Substantia nigra (tissue), 51 donors: ENCODE measurements at places on chromosomes 2 and 18.
A peak's percentile ranks its signal among the peaks of the same experiment; 100 is the strongest.

GRCh38 chr2:194706179-194706578, 950.8 kb upstream of the SLC39A10 start:
- no peak for DNase-seq

- peak; percentile 18 for DNase-seq
Observed at GRCh38 chr18:7000484-7001096, 117.0 kb downstream of the LAMA1 start.

DNA sequence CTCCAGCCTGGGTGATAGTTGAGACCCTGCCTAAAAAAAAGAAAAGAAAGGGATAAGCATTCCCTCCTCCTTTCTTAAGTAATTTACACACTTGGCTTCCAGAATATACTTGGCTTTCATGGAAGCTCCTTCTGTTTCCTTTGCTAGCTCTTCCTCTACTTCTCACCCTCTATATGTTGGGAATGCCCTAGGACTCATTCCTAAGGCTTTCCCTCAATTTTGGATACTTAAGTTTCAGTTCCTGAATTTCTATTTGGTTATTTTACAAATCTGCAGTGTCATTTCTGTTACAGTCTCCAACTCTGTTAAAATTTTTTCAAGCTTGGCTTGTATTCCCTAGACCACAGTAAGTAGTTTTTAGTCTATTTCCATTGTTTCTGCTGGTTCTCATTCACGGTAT, 23.6 kb downstream of the SP3 start:
- DNase-seq: no peak

DNA sequence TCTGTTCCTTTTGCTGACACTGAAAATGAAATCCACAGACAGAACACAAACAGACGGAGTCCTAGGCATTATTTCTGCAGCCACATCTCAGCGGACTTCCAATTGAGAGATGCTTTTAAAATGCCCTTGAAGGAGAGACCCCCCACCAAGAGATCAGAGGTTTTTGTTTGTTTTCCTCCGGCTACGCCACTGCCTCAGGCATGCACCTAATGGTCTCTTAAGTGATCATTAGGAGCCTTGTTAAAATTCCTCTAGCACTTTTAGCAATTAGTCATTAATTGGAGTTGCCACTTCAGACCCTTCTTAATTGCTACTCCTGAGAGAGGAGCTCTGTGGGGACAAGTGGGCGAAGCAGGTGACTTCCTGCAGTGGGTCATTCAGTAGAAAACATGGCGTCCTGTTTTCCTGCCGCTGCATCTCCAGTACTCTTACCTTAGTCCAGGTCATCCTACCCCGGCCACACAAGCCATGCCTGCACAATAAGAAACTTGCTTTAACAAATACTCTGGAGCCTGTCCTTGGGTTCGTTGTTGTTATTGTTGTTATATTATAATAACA, 257.7 kb upstream of the CHAC2 start:
- DNase-seq: no peak

DNA sequence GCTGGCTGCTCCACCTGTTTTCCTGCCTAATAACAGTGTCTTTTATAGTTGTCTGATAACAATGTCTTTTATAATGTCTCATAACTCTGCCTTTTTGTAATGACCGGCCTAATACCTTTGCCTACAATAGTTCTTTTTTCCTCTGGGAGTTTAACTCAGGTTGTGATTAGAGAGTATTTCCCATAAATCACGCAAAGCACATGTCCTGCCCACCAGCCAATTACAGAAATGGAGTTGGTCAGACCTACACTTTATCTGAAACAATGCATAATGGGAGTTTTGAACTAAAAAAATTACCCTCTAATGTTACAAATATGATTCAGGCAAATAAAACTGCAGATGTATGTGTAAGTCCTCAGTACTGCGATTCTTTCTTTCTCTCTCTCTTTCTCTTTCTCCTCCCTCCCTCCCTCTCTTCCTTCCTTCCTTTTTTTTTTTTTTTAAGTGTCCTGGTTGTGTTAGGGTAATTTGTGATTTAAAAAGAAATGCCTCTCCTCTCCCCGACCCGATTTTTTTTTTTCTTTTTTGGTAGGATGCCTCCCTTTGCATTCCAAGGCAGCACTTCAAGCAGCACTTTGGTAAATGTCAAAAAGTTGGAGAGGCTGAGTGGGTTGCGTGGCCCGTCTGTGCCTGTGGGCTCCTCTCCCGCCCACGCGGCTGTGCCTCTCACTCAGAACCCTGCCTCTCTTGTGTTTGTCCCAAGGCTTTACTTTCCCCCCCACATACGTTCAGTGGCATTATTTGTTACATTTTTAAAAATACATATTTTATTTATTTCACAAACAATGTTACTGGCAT, 147.3 kb downstream of the AGAP1 start:
- DNase-seq: no peak

- no peak for DNase-seq
Observed at GRCh38 chr2:200203381-200203827, 103.1 kb upstream of the SPATS2L start.

- DNase-seq: no peak
Observed at GRCh38 chr2:207784898-207785297, 15.2 kb upstream of the FZD5 start.

DNA sequence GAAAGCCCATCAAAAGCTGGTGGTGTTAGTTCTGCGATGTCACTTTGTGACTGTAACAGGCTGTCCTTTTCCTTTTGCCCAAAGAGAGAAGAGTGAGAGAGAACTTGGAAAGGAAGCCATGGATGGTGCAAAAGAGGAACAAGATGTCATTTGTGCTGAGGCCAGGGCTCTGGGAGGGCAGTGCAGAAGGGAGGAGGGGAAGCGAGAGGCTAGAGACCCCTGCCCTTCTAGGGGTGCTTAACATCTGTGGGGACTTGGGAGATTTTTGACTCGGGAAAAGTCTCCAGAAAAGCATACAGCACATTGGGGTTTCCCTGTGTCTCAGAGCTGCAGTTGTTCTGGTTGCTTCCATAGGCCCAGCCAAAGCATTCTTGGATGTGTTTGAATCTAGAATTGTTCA, 49.6 kb downstream of the ZBTB7C start:
- DNase-seq: no peak

DNA sequence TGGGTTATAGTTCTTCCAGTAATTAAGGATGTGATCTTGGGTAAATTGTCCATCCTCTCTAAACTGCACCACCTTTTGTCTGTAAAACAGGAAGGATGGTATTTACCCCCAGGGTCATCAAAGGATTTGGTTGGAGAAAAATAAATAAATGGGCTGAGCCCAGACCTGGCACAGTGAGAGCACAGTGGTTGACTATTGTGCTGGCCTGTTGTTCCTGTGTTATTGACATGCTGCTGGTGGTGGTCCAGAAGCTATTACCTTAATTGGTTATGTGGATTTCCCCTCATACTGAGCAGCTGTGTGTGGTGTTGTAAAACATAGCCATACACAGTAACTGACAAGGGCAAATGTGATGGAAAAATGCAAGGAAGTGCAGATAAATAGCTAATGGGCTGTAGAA, 746 bp upstream of the IL37 start:
- no peak for DNase-seq

- no peak for DNase-seq
Observed at GRCh38 chr2:24105816-24106215, 17.3 kb downstream of the PFN4 start.

- DNase-seq: no peak
Observed at GRCh38 chr2:38068234-38068633, 7.7 kb downstream of the CYP1B1 start.

DNA sequence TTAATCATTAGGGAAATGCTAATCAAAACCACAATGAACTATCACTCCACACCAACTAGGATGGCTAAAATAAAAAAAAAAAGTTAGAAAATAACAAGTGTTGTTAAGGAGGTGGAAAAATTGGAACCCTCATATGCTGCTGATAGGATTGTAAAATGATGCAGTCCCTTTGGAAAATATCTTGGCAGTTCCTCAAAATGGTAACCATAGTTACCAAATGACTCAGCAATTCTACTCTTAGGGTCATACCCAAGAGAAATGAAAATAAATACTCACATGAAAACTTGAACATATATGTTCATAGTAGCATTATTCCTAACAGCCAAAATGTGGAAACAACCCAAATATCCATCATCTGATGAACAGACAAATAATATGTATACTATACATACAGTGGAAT, 15.7 kb upstream of the ACVR2A start:
- DNase-seq: no peak

DNA sequence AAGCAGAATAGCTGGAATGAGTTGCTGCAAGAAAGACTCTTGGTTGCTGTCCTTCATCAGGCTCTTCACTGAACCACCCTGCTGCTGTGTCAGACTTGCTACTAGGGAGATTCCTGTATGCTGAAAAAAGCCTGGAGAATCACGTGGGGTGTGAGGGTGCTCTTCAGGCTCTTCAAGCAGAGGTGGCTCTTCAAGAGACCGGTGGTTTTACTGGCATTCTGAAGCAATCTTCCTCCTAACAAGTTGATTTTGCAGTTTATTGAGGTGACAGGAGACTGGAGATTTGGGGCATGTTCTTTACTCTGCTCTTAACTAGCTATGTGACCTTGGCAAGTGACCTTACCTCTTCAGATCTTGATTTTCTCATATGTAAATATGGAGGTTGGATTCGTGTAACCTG, 14.1 kb downstream of the TMEM178A start:
- no peak for DNase-seq
